ENCODE measurements at places on chromosomes 13 and 19.

GRCh38 chr13:107742544-107742943 is 472.8 kb downstream of the LIG4 start:
- no peak for DNase-seq

DNA sequence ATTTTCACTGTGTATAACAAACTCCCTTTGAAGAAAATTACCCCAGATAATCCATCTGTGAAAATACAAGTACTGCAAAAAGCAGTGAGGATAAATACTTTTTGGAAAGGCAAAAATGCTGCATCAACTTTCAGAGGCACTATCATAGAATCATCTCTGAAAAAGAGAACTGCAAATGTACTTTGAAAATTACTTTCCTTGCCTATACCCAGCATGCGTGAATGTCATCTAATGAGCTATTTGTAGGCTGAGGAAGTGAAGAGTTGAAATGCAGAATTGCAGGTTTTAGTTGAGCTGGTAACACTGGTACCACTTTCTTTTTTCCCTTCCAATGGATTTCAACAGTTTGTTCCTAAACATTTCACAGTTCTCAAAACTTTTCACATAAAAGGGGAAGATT is 196.7 kb downstream of the TBC1D4 start:
- DNase-seq, result no peak

- no peak for DNase-seq
Observed at GRCh38 chr13:100946588-100946987, 272.0 kb upstream of the TMTC4 start.

DNA sequence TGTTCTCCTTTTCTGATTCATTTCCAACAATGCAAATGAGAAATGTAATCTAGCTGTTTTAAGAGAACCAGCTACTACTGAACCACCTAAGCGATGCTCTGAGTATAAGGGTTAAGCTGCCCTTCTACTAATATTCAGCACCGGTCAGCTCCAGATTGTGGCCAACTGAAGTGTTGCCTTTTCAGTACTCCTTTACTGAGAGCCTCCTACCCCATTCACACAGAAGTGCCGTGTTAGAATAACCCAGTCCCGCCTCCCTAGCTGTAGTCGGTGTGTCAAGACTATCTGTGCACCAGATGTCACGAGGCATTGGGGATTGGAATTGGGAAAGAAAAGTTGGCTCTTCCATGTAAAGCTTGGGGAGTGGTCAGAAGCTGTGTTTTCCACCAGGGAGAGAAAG is 45.4 kb downstream of the FAM124A start:
- no peak for DNase-seq

DNA sequence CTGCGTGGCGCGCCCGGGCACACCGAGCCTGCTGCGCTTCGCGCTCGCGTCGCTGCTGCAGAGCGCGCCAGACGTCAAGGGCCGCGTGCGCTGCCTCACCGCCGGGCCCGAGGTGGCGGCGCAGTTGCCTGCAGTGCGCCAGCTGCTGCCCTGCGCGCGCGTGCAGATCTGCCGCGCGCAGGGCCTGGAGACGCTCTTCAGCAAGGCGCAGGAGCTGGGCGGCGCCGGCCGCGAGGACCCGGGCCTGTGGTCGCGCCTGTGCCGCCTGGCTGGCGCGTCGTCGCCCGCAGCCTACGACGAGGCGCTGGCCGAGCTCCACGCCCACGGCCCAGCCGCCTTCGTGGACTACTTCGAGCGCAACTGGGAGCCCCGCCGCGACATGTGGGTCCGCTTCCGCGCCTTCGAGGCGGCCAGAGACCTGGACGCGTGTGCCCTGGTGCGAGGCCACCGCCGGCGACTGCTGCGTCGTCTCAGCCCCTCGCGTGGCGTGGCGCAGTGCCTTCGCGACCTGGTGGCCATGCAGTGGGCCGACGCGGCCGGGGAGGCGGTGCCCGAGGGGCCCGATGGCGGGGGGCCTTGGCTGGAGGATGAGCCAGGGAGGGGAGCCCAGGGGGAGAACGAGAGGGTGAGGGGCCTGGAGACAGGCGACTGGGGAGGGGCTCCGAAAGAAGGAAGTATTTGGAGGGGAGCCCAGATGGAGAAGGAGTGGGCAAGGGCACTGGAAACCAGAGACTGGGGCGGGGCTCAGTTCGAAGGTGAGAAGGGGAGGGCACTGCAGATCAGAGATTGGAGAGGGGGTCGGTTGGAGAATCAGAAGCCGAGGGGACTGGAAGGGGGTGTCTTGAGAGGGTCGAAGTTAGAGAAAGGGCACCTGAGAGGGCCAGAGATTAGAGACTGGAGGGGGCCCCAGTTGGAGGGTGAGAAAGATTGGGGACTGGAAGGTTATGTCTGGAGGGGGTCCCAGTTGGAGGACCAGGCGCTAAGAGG is 24.7 kb downstream of the ZSWIM9 start:
- DNase-seq, result no peak

DNA sequence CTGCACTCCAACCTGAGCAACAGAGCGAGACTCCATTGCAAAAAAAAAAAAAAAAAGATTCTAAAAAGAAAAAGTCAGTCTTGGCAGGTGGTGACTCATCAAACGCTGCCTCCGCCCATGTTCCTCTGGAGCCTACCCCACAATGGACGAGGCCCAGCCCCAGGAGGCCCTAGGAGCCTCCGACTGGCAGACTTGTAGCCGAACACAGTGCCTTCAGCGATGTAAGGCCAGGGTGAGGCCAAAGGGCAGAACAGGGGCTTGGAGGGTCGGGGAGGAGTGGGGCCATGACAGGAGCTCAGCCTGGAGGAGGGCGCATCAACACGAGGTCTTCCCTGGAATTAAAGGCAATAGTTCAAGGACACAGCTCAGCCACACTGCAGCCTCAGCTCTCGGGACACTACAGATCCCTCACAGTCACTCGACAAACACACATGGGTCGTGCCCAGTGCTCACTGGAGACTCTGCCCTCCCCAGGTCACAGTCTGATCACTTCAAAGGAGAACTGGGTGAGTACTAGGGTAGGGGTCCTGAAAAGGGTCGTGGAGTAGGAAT is 5.1 kb downstream of the USE1 start:
- peak; percentile 87 for DNase-seq

GRCh38 chr13:44409595-44409994 is 36.0 kb downstream of the SERP2 start:
- no peak for DNase-seq

DNA sequence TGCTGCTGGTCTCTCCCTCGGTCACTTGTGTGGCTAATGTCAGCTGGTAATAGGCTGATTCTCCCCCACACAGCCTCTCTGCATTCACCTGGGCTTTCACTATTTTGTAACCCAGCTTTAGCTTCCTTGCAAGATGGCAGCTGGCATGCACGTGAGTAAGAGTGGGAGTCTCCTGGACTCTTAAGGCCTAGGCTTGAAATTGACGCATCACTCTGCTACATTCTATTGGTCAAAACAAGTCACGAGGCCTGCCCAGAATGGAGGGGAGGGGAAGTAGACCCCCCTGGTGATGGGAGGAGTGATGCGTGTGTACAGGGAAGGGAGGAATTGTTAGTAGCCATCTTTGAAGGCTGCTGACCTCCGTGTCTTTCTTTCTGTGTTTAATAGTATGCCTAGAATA is 24.9 kb upstream of the PNMA8B start:
- DNase-seq, result peak; percentile 45

DNA sequence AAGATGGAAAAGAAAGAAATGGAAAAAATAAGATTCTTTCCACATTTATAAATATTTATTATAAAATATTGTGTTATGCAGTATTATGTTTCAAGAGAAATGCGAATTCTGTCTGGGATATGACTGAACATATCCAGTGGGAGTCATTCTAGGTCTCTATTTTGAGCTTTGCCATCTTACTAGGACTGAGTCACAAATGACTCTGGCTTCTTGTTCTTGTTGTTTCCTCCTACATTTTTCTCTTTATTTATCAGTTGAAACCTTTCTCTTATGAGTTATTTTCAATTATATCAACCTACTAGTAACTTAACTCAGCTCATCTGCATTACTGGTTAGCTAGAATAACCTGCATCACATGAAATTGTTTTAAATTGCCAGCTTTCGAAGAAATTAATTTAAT is 1247.3 kb downstream of the SLITRK1 start:
- DNase-seq, result no peak
